Activated gamma-delta T cell treated with Interleukin-2 at 50 U/mL for 16 hours (primary cell): ENCODE measurements at places on chromosomes 5 and 9.

GRCh38 chr9:116390303-116391228 is 237.0 kb downstream of the PAPPA start:
- DNase-seq: no peak

DNA sequence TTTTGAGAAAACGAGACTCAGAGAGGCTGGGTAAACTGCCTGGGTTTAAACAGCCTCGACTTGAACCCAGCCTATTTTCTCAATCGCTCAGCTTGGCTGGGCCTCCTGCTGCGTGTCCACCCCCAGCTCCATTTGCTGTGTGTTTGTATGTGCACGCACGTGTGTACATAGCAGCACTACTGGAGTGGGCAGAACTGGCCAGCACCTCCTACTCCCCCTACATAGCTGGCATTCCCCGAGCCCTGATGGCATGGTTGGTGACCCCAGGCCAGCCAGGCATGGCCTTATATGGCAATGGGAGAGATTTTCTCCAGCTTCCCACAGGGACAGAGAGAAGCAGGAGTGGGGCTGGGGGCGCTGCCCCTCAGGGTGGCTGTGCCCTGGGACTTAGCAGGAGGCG is 4.1 kb downstream of the AIF1L start:
- no peak for DNase-seq

DNA sequence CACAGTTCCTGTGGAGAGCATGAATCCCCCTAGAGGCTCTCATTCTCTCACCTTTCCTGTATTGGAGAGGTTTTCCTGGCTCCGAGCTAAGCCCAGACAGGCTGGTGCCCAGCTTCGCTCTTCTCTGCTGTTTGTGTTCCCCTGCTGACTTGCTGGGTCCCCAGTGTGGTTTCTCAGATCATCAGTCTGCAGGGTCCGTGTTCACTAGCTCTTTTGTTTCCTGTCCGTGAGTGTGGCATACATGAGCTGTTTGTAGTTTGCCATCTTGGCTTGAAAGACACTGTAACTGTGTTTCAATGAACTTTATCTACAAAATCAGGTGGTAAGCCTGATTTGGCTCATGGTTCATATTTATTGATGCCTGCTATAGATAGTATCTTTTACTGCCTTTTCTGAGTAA is 23.8 kb downstream of the LOX start:
- no peak for DNase-seq

- peak; percentile 23 for DNase-seq
These were observed 858 bp downstream of the NCS1 start for GRCh38 chr9:130172858-130173665.

DNA sequence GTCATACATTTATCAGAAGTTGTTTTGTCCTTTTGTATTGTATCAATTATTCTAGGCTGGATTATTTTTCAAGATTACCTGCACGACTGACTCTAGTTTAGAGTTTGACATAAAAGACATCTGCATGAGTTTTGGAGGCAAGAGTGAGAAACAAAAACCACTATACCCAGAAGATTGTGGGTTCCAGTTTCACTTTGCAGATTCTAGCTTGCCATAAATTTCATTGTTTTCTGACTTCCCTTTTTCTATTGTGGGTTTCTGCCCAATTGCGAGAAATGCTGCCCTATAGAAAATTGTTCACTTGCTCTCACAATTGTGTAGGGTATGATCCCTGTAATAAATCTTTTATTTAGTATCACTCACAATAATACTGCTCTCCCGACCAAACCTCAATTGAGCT is 1043.4 kb upstream of the CDH10 start:
- no peak for DNase-seq

- no peak for DNase-seq
These were observed 99.7 kb upstream of the CCL21 start for GRCh38 chr9:34809504-34810186.

GRCh38 chr5:108417166-108417670 is 35.3 kb upstream of the FBXL17 start:
- DNase-seq: no peak

- no peak for DNase-seq
These were observed 1.2 kb downstream of the JAK2 start for GRCh38 chr9:4986296-4986695.

- no peak for DNase-seq
These were observed 155.2 kb upstream of the SH3GL2 start for GRCh38 chr9:17423681-17424011.

DNA sequence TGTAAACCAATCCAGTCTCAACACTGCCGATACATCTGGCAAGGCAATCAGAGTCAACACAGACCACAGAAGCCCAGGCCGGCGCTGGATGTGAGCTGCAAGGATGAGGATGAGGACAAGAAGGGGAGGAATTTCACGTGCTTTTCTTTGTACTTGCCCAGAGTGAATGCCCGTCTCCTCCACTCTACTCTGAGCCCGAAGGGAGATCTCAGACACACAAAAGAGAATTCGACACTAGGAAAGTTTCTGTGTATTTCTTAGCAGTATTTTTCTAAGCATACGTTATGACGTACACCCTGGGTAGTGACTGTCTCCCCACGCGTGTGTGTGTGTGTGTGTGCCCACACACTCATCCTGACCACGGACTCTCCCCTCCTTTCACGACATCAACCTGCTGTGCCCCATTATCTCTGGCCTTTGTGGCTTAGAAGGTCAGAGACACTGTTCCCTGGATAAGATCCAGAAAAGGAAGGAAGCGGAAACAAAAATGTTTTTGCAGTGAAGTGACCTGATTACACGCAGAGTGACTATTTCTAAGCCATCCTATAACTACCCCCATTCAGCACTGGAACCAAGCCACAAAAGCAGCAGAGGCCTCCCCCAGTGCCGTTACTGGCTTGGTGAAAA is 227.3 kb upstream of the DAPK1 start:
- no peak for DNase-seq

- DNase-seq: no peak
These were observed 58.2 kb downstream of the NDFIP1 start for GRCh38 chr5:142166754-142167153.

GRCh38 chr9:22356985-22357384 is 89.6 kb upstream of the DMRTA1 start:
- no peak for DNase-seq

DNA sequence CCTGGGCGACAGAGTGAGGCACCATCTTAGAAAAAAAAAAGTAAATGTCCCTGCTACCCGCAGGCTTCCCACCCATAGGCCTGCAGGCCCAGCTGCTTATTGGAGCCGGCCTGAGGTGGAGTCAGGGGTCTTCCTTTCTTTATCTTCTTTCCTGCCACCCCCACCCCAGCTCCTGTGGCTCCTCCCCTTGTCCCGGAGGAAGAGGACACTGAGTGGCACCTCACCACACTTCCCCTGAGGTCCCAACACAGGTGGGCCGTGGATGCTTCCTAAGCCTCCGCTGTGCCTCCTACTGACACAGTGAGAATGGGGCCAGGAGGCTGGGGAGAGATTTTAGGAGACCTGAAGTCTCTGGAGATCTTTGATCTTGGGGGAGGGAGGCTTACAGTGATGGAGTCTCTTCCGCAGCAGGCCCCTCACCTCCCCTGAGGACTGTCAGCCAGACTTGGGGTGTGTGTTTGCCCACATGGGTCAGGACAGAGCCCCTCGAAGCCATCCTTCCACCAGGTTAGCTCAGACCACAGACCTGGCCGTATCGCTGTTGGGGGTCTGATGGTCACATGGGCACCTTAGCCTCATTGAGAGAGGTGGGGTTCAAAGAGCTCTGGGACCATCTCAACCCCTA is 135.4 kb upstream of the IER5L start:
- no peak for DNase-seq

GRCh38 chr9:131467214-131467935 is 35.3 kb upstream of the POMT1 start:
- no peak for DNase-seq

- DNase-seq: no peak
These were observed 11.6 kb upstream of the SUSD1 start for GRCh38 chr9:112186695-112187094.

DNA sequence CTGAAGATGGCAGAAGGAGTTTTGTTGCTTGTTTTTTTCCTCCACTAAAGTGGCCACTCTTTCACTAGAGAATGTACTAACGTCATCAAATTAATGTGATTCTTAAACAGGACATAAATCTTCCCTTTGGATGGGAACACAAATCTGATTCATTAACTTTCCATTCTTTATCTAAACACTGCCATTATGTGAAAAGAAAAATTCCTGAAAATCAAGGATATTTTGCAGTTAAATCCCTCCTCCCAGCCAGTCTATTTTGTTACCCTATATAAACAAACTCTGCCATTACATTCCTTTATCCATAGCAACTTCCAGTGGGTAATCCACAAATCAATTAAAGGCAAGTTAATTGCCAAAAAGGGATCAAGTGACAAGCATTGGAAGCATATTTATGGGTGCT is 546.5 kb downstream of the PDE4D start:
- no peak for DNase-seq

- DNase-seq: no peak
These were observed 95.3 kb upstream of the IER5L start for GRCh38 chr9:129273136-129273895.

- DNase-seq: no peak
These were observed 84.2 kb downstream of the THBS4 start for GRCh38 chr5:80119372-80119771.

GRCh38 chr5:74848553-74849025 is 17.6 kb downstream of the FAM169A start:
- no peak for DNase-seq

DNA sequence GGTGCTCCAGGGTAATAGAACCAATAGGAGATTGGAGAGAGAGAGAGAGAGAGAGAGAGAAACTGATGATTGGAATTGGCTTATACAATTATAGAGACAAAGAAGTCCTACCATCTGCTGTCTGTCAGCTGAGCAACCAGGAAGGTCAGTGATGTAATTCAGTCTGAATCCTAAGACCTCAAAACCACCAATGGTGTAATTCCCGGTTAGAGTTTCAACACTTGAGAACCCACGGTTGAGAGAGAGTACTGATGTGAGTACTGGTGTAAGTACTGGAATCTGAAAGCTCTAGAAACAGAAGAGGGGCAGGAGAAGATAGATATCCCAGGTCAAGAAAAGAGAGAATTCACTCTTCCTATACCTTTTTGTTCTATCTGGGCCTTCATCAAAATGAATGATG is 775.8 kb downstream of the EFNA5 start:
- no peak for DNase-seq

GRCh38 chr5:34916518-34916917 is 1.0 kb downstream of the BRIX1 start:
- no peak for DNase-seq

DNA sequence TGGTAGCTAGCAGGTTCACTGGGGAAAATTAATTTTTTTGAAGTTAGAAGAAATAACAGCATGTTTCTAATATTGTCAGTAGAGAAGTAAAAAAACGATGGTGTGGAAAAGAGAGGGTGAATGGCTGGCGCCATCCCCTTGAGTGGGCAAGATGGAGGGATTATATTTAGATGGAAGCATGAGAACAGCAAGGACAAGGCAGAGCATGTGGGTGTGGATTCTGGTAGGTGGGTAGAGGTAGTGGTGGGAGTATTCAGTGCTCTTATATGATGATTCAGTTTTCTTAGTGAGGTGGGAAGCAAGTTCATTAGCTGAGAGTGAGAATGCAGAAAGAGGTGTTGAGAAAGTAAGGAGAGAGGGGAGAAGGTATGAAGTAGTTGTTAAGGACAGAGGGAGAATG is 188.1 kb downstream of the GABRB2 start:
- no peak for DNase-seq

DNA sequence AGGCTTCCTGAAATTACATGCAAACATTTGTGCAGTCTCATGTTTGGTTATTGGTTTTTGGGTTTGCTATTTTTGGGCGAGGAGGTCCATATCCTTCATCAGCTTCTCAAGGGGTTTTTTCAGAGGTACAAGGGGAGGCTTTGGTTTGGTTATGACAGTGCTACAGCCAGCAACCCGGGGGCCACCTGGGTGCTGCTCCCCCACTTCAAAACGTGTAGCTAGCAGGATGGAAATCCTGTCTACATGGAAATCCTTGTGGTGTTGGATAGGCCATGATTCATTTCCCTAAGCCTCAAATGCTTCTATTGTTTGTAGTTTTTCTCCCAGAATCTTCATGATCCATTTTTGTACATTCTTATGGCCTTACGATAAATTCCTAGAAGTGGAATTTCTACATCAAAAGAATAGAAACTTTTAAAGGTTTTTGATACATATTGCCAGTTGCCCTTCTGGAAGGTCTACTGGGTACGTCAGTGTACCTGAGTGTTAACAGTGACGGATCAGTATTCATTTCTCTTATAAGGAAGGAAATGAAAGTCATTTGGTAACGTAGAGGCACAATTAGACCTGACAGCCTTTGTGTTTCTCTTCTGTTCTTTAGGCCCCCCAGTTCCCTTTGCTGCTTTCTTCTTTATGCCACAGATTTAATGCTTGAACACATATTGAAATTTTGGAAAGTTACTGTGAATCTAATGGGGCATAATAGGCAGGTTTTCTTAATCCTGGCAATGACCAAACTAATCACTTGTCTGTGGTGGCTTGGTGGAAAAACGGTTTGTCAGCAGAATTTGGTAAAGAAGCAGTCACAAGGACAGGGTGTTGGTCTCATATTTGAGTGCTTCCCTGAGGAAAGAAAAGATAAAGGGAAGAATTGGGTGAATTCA is 69.7 kb upstream of the ABL1 start:
- no peak for DNase-seq

- DNase-seq: no peak
These were observed 14.6 kb upstream of the HABP4 start for GRCh38 chr9:96435345-96435744.

- DNase-seq: peak; percentile 15
These were observed 248.6 kb upstream of the ANKRD55 start for GRCh38 chr5:56481428-56482357.

DNA sequence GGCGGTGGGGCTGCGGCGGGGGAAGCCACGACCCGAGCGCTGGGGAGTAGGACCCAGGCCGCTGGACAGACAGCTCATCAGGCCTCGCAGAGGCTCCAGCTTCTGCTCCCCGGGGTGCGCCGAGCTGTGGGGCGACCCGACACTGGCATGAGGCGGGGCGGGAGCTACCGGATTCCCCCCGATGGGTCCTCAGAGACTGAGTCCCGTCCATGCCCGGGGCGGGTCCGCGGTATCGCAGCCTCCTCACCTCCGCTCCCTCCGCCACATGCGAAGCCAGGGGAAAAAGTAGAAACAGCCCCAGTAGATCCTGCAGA is 2.6 kb upstream of the CCL27 start:
- DNase-seq: no peak

GRCh38 chr9:132242621-132243155 is 80.8 kb downstream of the NTNG2 start:
- no peak for DNase-seq
